Spinal cord (tissue), 10 donors: ENCODE measurements at places on chromosomes 16 and 17. TPM values are rescaled to one million over a fixed set of nuclear protein-coding genes. Genes with fewer than 3 reads are reported as not detected.
A peak's percentile ranks its signal among the peaks of the same experiment; 100 is the strongest.

- H3K4me1 ChIP-seq: peaks cover 6% of the 10 kb centered on the region
- no peak overlapping the region for H3K4me3 ChIP-seq
- H3K27ac ChIP-seq: no peak overlapping the region
- no peaks in the 10 kb centered on the region for H3K36me3 ChIP-seq
Observed at GRCh38 chr16:55367866-55368603, 44.0 kb downstream of the IRX6 start.

GRCh38 chr17:15453246-15453645 is 14.2 kb downstream of the CDRT4 start:
- H3K27ac ChIP-seq: peak overlapping the region; percentile 64
- no peaks in the 10 kb centered on the region for H3K27me3 ChIP-seq
- H3K36me3 ChIP-seq: no peaks in the 10 kb centered on the region
- no peak overlapping the region for H3K4me3 ChIP-seq

- H3K27me3 ChIP-seq: no peaks in the 10 kb centered on the region
- no peaks in the 10 kb centered on the region for H3K4me1 ChIP-seq
- no peak overlapping the region for H3K27ac ChIP-seq
- no peaks in the 10 kb centered on the region for H3K36me3 ChIP-seq
- DNase-seq: no peak
Observed at GRCh38 chr16:55443434-55444346, 35.3 kb upstream of the MMP2 start.

DNA sequence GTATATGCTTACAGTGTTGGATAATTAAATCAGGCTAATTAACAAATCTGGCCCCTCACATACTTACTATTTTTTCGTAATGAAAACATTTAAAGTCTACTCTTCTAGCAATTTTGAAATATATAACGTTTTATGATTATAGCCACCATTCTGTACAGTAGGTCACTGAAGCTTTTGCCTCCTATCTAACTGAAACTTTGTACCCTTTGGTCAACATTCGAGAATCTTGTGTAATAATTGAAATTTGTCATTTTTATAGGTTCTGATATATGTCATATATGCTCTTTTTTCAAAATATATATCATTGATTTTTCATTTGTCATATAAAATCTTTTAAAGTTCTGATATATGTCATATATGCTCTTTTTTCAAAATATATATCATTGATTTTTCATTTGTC is 12.7 kb downstream of the PHKB start:
- H3K36me3 ChIP-seq: no peaks in the 10 kb centered on the region
- H3K27me3 ChIP-seq: no peaks in the 10 kb centered on the region
- no peaks in the 10 kb centered on the region for H3K4me1 ChIP-seq
- DNase-seq: no peak
- H3K4me3 ChIP-seq: no peak overlapping the region

DNA sequence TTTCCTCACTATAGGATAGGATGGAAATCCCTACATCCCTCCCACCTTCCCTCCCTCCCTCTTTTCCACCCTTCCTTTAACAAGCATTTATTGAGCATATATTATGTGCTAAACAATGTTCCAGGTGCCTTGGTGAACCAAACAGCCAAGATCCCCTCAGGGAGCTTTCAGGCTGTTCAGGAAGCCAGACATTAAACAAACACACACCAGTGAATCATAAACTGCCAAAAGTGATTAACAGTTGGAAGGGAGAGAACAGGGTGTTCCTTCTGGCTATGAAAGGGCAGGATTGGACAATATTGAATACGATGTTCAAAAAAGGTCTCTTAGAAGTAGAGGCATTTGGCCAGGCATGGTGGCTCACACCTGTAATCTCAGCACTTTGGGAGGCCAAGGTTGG is 22.8 kb upstream of the CNEP1R1 start:
- no peak overlapping the region for H3K27ac ChIP-seq
- H3K4me1 ChIP-seq: no peaks in the 10 kb centered on the region
- H3K4me3 ChIP-seq: no peak overlapping the region
- DNase-seq: no peak
- no peaks in the 10 kb centered on the region for H3K27me3 ChIP-seq

- no peak for DNase-seq
- no peak overlapping the region for H3K4me3 ChIP-seq
- H3K27ac ChIP-seq: no peak overlapping the region
- H3K4me1 ChIP-seq: peaks cover 27% of the 10 kb centered on the region
- no peaks in the 10 kb centered on the region for H3K36me3 ChIP-seq
Observed at GRCh38 chr17:62715882-62716390, 88.5 kb downstream of the MRC2 start.

- H3K27me3 ChIP-seq: peaks cover 17% of the 10 kb centered on the region
- H3K36me3 ChIP-seq: no peaks in the 10 kb centered on the region
- peaks cover 37% of the 10 kb centered on the region for H3K4me1 ChIP-seq
- peak; percentile 67 for DNase-seq
Observed at GRCh38 chr17:50640686-50641351, 6.1 kb downstream of the ABCC3 start.

DNA sequence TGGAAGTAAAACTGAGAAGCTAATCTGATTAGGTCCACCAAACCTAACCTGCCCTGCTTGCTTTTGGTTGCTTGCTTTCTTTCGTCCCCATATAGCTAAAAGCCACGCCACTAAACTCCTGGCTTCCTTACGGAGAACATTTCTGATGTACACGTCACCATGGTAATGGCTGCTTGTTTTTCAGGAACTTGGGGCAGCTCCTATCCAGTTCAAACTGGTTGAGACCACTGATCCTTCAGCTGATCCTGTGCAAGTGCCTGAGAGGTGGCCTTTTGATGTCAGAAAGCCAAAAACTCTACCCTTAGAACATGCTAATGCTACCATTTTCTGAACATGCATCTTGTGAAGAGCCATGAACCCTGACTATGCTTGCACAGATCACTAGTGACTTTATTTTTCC is 14.4 kb upstream of the DHRS7C start:
- no peaks in the 10 kb centered on the region for H3K27me3 ChIP-seq
- no peak overlapping the region for H3K27ac ChIP-seq
- H3K4me3 ChIP-seq: no peak overlapping the region
- no peaks in the 10 kb centered on the region for H3K4me1 ChIP-seq
- H3K36me3 ChIP-seq: no peaks in the 10 kb centered on the region

The KRTAP2-3 gene
- not detected for total RNA-seq

The RAMP2 gene
- 106 TPM for total RNA-seq

The SMIM36 gene
- total RNA-seq: not detected
